ENCODE measurements at places on chromosomes 16 and 17. TPM values are rescaled to one million over a fixed set of nuclear protein-coding genes. Genes with fewer than 3 reads are reported as not detected.
A peak's percentile ranks its signal among the peaks of the same experiment; 100 is the strongest.

Gene NPIPA2
- 7.8 TPM for total RNA-seq

Gene KRTAP4-5
- not detected for total RNA-seq

- peak within 1 kb of the TSS; percentile 88 for H3K4me3 ChIP-seq
- H3K4me1 ChIP-seq: peaks cover 15% of the 10 kb centered on the region
- peak; percentile 89 for DNase-seq
- H3K27me3 ChIP-seq: no peaks in the 10 kb centered on the region
These were observed at the start of gene CDT1 for GRCh38 chr16:88803264-88803987. CDT1 (plus strand) TSS chr16:88803789; CDS start chr16:88803832, 43 bp downstream.

GRCh38 chr17:8826808-8827435 is 27.8 kb upstream of the MFSD6L start:
- H3K4me3 ChIP-seq: no peak overlapping the region
- H3K27me3 ChIP-seq: no peaks in the 10 kb centered on the region
- no peak for DNase-seq
- H3K4me1 ChIP-seq: no peaks in the 10 kb centered on the region
- no peak overlapping the region for H3K27ac ChIP-seq
- H3K36me3 ChIP-seq: no peaks in the 10 kb centered on the region
